ENCODE measurements at places on chromosomes 2 and 18. TPM values are rescaled to one million over a fixed set of nuclear protein-coding genes. Genes with fewer than 3 reads are reported as not detected.
A peak's percentile ranks its signal among the peaks of the same experiment; 100 is the strongest.

DNA sequence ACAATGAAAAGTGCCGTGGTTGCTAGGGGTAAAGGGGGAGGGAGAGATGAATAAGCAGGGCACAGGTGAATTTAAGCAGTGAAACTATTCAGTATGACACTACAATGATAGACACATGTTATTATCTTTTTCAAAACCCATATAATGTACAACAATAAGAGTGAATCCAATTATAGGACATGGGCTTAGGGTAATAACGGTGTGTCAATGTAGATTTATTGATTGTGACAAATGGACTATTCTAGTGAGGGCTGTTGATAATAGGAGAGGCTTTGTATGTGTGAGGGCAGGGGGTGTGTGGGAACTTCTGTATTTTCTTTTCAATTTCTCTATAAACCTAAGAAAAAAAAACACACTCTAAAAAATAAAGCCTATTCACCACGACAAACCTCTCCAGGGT lies 223.8 kb downstream of the RIT2 start:
- no peak for DNase-seq

DNA sequence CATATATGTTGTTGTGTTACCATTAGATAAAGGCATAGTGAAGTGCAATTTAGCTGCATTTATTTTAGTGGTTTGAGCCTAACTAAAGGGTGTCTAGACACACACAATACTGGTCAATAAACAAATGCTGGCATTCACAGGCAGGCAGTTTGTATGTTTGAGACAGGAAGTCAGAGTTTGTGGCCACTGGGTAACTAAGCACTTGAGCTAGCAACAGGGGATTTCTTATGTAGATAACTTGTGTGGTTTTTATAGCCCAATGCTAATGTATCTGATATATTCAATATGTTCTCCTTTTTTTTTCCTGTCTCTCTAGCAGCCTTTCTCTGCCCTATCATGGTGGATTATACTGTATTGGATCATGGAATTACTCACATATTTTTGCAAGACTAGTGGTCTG lies 38.1 kb downstream of the LRRTM4 start:
- no peak for DNase-seq

DNA sequence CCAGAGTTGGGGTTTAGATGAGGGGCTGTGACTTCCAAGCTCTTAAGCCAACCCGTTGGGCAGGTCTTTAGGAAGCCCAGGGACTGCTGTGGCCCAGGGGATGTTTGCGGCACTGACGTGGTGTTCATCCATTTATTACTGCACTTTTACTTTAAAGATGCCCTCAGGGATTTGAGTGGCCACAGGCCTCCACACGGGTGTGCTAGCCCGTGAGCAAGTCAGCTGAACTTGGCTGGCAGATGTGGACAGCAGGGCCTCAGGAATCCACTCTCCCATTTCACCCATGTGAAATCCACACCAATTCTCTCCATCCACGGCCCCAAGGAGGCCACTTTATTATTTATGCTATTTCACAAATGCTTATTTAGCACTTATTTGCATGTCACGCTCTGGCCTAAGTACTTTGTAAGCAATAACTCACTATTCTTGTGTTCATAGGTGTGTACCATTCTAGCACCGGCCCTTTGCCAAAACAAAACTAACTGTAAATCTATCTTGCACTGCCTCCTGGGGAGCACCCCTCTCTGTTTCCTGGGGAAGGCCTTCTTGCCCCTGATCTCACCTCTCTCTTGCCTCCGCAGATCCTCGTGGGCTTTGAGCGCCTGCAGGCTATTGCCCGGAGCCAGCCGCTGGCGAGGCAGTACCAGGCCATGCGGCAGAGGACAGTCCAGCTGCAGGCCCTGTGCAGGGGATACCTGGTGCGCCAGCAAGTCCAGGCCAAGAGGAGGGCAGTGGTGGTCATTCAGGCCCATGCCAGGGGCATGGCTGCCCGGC lies 39.1 kb upstream of the GPR17 start:
- DNase-seq = no peak

GRCh38 chr2:2845806-2846315 lies 514.8 kb upstream of the MYT1L start:
- no peak for DNase-seq

GRCh38 chr18:40866968-40867367 lies 1088.1 kb upstream of the PIK3C3 start:
- no peak for DNase-seq

DNA sequence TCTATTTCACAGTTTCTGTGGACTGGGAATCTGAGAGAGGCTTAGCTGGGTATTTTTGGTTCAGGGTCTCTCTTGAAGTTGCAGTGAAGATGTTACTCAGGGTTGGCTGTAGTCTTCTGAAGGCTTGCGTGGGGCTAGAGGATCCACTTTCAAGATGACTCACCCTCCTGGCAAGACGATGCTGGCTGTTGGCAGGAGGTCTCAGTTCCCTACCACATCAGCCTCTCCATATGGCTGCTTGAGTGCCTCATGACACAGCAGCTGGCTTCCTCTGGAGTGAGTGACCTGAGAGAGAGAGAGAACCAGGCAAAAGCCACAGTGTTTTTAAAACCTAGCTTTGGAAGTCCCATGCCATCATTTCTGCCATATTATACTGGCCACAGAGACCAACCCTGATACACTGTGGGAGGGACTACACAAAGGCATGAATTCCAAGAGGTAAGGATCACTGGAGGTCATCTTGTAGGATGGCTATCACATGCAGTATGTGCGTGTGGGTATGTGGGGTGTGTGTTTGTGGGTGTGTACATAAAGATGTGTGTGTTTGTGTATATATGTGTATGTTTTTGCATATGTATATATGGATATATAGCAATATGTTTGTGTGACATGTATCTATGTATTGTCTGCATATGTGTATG lies 25.1 kb downstream of the DNPEP start:
- DNase-seq = peak; percentile 69

GRCh38 chr2:16139663-16140615 lies 199.6 kb downstream of the MYCN start:
- DNase-seq = no peak

GRCh38 chr2:84925724-84926376 lies 20.4 kb downstream of the TMSB10 start:
- DNase-seq = peak; percentile 98

The ANKRD30BL gene
- not detected for total RNA-seq

The FBXO36 gene
- total RNA-seq = 1.3 TPM

DNA sequence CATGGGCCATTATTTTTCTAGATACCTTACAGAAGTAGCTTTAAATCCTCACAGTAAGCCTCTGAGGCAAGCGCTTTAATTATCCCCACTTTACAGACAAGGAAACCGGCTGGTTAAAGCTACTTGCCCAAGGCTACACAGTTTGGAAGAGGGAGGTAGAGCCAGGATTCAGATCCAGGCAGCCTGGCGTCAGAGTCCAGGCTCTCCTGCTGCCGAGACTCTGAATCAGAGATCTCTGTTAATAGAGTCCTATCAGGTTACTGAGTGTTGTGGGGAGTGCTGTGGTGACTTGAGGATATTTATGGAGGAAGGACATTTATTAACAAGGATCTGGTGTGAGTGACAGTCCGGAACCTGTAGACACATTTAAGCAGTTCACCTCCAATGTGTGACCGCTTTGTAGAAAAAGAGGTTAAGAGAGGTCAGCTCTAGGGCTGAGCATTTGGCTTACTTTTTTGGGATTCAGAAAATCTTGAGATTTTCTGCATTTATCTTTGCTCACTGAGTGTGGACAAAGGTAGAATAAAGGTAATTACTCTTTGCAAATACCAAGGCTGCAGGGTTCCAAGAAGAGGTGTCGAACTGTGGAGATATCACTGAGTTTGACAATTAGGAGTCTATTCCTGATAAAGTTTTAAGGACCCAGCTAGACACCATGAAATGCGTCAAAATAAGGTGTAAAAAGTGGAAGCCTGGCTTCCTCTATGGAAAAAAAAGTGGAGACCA lies 1.6 kb upstream of the CEP192 start:
- no peak for DNase-seq

The SLC8A1 gene
- total RNA-seq = 761 TPM

- DNase-seq = no peak
These were observed 393.1 kb upstream of the KLHL29 start for GRCh38 chr2:22991844-22992243.

The FAM110C gene
- total RNA-seq = 7.7 TPM

- no peak for DNase-seq
These were observed 41.5 kb downstream of the SUCLG1 start for GRCh38 chr2:84417453-84418145.

GRCh38 chr2:29129586-29130281 lies 14.5 kb downstream of the CLIP4 start:
- DNase-seq = no peak

DNA sequence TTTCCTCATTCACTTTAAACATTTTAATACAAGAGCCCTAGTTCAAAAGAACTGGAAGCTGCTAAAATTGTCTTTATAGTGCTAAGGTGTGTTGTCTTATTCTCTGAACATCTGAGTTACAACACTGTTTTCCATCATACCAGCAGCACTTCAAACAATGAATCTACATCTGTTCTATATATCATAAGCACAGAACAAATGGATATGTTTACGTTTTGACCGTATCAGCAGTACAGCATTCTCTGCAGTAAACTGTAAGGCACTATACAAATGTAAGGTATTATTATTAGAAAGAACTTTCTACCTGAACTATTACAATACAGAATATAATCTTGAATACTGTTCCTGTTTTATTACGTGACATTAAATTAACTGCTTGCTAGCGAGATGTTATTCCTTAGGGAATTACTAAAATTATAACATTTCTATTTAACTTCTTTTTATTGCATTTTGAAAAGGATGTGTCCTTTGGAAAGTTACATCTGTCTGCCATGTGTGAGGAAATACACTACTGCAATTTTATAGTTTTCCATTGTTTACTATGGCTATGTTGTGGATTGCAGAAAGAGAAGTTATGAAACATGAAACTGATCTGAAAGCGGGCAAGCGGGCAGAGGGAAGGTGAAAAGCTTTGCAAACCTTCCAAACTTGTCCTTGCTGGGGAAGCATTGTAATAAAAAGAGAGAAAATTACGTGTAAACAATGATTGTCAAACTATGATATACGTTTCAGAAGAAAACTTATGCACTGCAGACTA lies 13.7 kb downstream of the NCKAP1 start:
- no peak for DNase-seq

All from right cardiac atrium (tissue), 5 donors.